Fibroblast of lung (primary cell): ENCODE measurements at places on chromosomes 2 and 18. TPM values are rescaled to one million over a fixed set of nuclear protein-coding genes. Genes with fewer than 3 reads are reported as not detected.

Gene HJURP
- 0.26 and 5.8 TPM in 2 replicates for total RNA-seq

- DNase-seq, result no peak
Observed at GRCh38 chr2:127618551-127619202, 27.3 kb upstream of the GPR17 start.

Gene IL1R2
- total RNA-seq, result 0.17 and 1.0 TPM in 2 replicates

Gene CCDC148
- 1.0 and 1.2 TPM in 2 replicates for total RNA-seq

DNA sequence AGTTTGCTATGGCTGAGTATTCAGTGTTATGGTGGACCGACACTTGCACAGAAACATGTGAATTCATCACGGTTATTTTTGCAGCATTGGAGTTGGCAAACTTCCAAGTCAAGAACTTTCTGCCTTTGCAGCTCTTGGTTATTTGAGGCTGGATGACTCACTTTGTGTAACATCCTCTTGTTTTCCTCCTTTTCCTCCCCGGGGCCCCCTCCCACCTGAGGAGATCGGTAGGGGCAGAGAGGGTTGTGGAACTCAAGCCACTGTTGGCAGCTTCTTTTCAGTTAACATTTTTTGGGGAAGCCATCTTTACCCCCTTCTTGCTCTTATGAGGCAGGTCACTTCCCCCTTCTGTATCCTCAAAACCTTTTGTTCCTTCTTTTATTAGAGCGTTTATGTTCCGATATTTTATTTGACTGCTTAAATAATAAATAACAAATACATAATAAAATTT, 48.6 kb downstream of the DDX1 start:
- peak; percentile 76 for DNase-seq

- no peak for DNase-seq
Observed at GRCh38 chr2:228615496-228615895, 434.0 kb upstream of the SPHKAP start.

DNA sequence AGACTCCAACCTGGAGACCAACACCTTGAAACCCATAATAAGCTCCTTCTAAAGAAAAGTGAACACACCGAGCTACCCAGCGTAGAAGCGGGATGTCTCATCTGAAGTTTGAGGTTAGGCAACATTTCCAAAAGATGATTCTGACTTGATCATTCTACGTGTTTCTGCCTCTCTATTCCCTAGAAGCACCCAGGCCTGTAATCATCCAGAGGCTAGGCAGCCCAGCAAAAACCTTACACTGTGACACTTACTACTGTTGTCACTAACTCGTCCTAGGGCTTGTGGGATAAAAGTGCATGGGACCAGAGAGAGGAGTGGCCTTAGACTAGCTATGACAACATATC, 1.4 kb downstream of the ZBTB14 start:
- no peak for DNase-seq

Gene SERPINB11
- total RNA-seq, result not detected in 2 replicates

DNA sequence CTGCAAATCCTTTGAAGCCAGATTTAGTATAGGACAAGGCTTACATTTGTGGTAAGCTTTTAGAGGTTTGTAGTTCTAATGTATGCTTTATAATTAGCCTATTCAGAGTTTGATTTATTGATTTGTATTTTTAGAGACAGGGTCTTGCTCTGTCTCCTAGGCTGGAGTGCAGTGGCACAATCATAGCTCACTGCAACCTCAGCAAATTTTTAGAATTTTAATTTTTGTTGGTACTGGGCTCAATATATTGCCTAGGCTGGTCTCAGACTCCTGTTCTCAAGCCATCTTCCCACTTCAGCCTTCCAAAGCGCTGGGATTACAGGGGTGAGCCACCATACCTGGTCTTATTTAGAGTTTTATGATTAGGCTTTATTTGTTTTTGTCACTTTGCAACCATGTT, 4.5 kb downstream of the KCNJ13 start:
- DNase-seq, result no peak

- DNase-seq, result no peak
Observed at GRCh38 chr2:130916438-130916705, 79.7 kb downstream of the ARHGEF4 start.

Gene CPLX4
- not detected in 2 replicates for total RNA-seq

DNA sequence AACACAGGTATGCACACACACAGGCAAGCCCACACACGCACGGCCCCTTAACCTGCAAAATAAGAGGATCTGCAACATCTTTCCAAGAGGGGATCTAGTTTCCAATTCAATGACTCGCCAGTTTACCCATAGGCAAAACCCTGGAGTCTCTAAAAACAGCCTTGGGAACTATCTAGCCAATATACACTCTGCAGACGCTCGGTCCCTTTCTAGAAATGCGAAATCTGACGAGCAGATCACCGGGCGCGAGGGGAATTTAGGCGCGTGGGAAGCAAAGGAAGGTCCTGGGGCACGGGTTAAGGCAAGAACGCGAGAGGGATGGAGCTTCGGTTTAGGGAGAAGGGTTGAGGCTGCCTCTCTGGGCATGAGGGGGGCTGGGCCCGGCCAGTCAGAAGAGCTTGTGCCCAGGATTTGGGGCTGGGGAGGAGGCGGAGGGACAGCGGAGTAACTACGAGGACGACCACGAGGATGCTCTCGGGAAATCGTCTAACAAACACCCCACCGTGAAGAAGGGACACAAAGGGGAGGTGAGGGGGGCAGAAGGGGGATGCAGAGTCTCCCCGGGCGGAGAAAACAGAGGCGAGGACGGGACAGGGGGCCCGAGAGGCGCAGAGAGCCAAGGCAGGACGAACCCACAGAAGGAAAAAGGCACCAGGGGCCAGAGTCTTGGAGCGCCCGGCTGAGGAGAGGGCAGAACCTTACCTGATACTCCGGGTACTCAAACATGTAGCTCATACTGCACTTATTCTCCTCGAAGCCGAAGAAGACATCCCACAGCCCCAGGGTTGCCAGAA, 542 bp downstream of the PGAP1 start:
- peak; percentile 32 for DNase-seq

GRCh38 chr18:45270289-45270771, 344.9 kb upstream of the SLC14A2 start:
- no peak for DNase-seq

DNA sequence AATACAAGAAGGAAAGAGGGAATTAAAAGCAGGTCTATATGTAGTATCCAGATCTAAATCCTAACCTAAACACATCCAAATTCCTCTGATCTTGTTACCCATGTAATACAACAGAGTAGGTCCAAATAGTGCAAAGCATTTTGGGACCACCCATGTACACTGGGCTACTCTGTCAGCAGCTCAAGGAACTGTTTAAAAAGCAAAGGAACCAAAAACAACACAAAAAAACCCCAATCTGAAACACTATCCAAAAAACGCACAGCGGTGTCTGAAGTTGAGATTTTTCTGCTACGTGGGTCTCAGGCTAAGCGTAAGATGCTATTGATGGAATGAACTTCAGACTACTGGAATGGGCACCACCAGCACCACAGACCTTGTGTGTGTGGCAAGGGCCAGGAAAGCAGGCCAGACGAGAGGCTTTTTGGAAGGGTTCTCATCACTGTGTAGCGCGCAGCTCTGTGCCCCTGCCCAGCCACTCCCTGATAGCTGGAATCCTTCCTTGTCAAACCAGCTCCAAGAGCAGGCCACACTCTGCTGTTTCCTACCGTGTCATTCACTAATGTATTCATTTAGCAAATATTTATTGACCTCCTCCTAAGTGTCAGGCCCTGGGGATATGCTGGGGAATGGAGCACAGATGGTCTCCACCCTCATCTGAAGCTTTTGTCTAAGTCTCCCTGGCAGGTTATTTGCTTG, 101.4 kb downstream of the COLEC12 start:
- DNase-seq, result no peak

Gene GAREM1
- 1.5 TPM in 2 replicates for total RNA-seq

GRCh38 chr2:105404736-105405135, 5.9 kb upstream of the FHL2 start:
- peak; percentile 79 for DNase-seq

DNA sequence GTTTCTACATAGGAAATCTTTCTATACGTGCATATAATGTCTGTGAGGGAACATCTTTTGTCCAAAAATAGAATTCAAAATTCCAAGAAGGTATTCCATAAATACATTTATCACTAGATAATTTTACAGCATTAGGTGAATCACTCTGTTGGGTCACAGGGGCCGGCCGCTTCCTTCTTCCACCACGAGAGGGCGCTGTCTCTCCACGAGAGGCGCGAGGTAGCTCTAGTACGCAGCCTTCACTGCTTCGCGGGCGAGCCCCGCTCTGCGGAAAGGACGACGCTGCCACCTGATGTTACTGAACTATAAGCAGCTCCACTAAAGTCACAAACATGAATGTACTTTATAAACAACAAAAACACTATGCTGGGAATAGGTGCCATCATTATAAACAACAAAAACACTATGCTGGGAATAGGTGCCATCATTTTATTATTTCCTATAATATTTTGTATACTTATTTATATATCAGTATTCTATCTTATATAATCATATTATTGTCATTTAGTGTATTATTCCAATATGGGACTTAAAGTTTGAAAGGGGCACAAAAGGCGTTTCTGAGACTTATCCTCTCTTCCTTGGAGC, 69.4 kb upstream of the REV1 start:
- DNase-seq, result peak; percentile 68

DNA sequence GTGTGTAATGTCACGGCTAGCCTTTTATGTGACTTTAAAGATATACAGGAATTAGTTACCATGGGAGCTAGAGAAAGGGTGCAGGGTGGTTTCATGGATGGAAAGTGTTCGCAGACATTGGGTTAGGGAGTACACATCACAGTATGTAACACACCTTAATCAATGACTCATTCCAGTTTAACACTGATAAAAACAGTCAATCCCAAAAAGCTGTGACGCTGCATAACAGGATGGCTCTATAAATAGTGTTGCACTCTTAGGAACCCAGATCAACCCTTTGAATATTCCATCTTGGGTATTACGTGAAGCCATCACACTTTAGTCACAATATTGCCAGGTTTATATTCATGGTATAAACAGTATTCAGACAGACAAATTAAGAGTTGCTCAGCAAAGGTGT, 33.6 kb downstream of the CAB39 start:
- DNase-seq, result no peak

- no peak for DNase-seq
Observed at GRCh38 chr2:65046633-65047407, 9.4 kb upstream of the CEP68 start.

GRCh38 chr2:42200926-42201855, 32.0 kb downstream of the EML4 start:
- no peak for DNase-seq

DNA sequence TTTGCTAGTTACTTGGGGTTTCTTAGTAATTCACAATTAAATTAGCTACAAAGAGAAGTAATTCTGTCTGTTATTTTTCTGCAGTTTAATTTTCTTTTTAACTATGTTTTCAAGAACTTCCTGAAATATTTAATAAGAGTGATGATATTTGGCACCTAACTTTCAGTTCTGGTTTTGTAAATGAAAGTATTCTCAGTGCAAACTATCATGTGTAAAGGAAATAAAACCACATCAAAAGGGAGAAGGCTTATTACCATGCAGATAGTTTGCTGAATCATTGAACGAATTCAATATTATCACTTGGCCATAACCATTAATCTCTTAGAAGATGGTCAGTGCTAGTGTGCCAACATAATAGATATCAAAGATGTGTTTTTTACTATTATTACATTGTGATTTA, 29.2 kb downstream of the DYTN start:
- DNase-seq, result no peak

DNA sequence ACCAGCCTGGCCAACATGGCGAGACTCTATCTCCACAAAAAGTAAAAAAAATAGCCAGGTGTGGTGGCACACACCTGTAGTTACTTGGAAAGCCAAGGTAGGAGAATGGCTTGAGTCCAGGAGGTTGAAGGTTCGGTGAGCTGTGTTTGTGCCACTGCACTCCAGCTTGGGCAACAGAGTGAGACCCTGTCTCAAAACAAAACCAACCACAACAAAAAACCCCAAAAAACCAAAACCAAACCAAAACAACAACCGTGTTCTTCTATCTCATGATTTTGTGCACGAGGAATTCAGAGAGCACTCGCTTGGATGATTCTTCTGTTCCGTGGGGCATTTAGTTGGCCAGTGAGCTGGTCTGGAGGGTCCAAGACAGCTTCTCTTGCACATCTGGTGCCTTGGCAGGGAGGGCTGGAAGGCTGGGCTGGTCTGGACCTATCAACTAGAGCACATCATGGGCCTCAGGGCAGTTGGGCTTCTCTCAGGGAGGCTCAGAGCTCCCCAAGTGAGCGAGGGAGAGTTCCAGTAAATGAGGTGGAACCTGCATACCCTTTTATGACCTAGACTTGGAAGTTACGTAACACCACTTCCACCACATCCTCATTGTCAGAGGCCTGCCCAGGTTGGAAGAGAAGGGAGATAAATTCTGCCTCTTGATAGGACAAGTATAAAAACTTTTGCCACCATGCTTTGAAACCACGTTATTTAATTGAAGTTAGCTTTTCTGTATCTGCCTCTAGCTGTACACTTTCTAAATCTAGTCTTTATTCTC, 25.2 kb downstream of the SIX2 start:
- DNase-seq, result no peak

DNA sequence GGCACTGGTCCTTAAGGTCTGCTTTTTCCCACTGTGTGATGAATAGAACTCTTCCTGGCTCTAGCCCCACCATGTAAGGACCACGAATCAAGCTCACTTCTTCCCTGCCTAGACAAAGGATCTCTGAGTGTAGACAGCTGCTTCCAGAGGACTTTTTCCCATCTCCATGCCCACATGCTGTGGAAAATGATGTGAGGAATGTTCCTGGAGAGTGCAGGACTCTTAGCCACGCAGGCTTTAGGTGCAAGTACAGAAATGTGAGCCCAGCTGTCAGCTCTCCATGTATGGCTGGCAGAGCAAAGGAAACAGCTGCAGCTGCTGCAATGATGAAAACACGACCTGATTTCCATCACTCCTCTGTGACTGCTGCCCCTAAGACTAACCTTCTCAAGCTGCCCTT, 35.5 kb downstream of the NXPH2 start:
- peak; percentile 1 for DNase-seq

- no peak for DNase-seq
Observed at GRCh38 chr18:45876161-45876560, 50.7 kb downstream of the SIGLEC15 start.

DNA sequence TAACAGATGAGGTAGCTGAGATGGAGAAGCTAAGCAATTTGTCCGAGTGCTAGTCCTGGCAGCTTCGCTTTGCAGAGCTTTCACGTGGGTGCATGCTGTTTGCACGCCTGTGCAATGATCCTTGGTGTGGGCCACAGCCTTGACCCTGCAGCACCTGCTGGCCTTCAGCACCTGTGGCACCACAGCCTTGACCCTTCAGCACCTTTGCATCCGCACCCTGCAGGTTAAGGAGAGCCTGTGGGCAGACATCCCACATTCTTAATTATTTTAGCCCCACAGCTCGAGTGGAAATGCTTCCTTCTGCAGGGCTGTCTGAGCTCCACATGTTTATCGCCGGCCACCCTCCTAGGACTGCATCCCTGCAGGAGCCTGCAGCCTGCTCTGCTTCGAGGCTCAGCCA, 19.3 kb downstream of the NCK2 start:
- no peak for DNase-seq

- DNase-seq, result no peak
Observed at GRCh38 chr2:47457268-47457667, 54.3 kb downstream of the MSH2 start.

Gene STK25
- total RNA-seq, result 131 and 197 TPM in 2 replicates

Gene FTCDNL1
- total RNA-seq, result 2.3 and 3.6 TPM in 2 replicates

Gene IL36A
- total RNA-seq, result not detected in 2 replicates

Gene CNGA3
- under 0.01 TPM in 2 replicates for total RNA-seq
